SW 1271 (cell line): ENCODE measurements at places on chromosomes 5 and 9.

GRCh38 chr5:174309131-174309795, 263.8 kb downstream of the NSG2 start:
- DNase-seq: no peak

DNA sequence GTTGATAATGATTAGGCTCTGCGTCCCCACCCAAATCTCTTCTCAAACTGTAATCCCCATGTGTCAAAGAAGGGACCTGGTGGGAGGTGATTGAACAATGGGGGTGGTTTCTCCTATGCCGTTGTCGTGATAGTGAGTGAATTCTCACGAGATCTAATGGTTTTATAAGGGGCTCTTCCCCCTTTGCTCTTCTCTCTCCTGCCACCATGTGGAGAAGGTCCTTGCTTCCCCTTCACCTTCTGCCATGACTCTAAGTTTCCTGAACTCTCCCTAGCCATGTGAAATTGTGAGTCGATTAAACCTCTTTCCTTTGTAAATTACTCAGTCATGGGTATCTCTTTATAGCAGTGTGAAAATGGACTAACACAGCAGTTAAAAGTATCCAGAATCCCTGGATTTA, 715.2 kb upstream of the DMAC1 start:
- DNase-seq: no peak

DNA sequence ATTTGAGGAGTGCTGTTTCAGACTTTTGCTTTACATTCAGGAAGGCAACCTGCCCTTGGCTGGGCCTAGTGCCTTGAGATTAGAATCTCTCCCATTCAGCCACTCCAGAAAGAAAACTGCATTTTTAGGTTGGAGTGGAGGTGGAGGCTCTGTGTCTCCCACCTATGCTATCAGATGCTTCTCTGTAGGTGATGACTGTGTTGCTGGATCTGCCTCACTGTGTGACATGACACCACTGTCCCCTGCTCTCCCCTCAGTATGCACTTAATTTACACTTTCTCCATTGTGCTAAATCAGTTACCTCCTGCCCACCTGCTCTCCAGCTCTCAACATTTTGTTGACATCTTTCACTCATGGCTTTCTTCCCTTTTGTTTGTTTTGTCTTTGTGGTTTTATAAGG, 265.8 kb downstream of the TENT4A start:
- no peak for DNase-seq

- no peak for DNase-seq
Observed at GRCh38 chr9:94981723-94982090, 255.2 kb downstream of the AOPEP start.

- no peak for DNase-seq
Observed at GRCh38 chr5:93675460-93676450, 65.6 kb downstream of the POU5F2 start.

GRCh38 chr5:167546270-167546669, 745.2 kb upstream of the WWC1 start:
- DNase-seq: no peak

- DNase-seq: no peak
Observed at GRCh38 chr9:12778389-12778788, 3.6 kb downstream of the LURAP1L start.

DNA sequence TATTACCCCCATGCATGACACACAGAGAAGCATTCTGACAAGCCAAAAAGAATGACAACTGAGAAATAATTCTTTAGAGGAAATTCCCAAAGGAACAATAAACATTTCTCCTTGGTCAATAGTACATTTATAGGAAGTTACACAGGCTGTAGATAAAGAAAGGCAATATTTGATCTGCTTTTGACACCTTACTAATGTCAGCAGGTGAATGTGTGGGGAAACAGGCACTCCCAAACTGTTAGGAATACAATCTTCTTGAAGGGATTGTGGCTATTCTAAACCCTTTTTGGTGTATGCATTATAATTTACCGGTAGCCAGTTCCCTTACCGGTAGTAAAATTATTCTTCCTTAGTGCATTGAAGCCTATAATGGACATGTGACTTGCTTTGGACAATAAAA, 116.1 kb upstream of the FTMT start:
- DNase-seq: no peak

DNA sequence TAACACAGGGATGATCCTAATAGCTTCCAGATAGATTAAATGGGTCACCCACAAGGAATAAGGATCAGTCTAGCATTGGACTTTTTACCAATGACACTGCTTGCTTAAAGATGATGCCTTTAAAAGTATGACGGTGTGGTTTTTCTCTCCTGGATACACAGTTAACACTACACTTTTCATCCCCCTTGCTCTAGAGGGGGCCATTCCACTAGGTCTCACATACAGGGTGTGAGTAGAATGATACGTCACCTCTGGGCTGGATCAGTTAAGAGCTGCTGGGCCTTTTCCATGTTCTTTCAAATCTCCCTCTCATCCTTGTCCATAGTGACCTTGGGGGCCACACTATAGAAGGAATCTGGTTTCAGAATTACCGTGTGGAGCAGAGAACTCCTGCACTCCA, 140.6 kb downstream of the FSTL4 start:
- no peak for DNase-seq

GRCh38 chr5:139711906-139712224, 63.7 kb downstream of the CXXC5 start:
- DNase-seq: no peak

GRCh38 chr9:26439061-26439624, 453.5 kb downstream of the CAAP1 start:
- DNase-seq: no peak

DNA sequence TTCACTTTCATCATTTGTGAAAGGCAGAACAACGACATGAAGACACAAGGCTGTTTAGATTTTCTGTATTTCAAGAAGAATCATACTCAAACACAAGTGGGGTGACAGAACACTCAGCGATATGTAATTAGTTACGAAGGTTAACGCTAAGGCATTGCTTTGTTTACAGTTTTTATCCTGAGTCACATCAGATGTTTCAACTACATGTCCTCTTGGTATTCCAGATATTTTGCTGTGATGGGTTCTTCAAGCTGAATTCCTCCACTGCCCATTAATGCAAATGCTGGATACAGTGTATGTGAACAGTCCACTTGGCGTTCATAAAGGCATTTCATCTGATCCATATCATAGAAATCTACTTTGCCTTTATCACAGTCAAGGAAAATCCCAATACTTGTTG, 43.4 kb downstream of the TRIM36 start:
- no peak for DNase-seq

- no peak for DNase-seq
Observed at GRCh38 chr5:155193029-155193428, 179.5 kb downstream of the KIF4B start.

GRCh38 chr5:132659598-132660493, 1.9 kb downstream of the IL13 start:
- DNase-seq: no peak

DNA sequence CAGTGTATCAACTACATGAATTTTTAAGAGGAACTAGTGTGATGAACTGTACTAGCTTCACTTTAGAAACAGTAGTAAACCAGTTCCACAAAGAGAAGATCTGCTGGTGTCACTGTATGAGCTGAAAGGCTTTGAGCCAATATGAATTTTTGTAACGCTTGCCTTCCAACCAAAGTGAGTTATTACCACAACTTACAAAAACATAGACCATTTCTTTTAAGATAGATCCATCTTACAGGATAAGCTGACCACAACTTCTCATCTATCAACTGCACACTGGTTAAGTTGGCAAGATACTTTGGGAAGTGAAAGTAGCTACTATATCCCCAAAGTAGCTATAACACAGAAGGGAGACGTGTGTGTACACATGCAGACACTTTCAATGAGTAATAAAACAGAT, 849.6 kb upstream of the DMAC1 start:
- no peak for DNase-seq

GRCh38 chr9:6818292-6818922, 60.6 kb downstream of the KDM4C start:
- DNase-seq: no peak

GRCh38 chr9:72943844-72944462, 8.9 kb downstream of the ALDH1A1 start:
- no peak for DNase-seq

GRCh38 chr5:151146061-151146460, 11.5 kb downstream of the ANXA6 start:
- DNase-seq: no peak

- peak; percentile 48 for DNase-seq
Observed at GRCh38 chr5:57494104-57495098, 11.8 kb upstream of the ACTBL2 start.

- no peak for DNase-seq
Observed at GRCh38 chr5:149898811-149899210, 45.8 kb downstream of the PDE6A start.

DNA sequence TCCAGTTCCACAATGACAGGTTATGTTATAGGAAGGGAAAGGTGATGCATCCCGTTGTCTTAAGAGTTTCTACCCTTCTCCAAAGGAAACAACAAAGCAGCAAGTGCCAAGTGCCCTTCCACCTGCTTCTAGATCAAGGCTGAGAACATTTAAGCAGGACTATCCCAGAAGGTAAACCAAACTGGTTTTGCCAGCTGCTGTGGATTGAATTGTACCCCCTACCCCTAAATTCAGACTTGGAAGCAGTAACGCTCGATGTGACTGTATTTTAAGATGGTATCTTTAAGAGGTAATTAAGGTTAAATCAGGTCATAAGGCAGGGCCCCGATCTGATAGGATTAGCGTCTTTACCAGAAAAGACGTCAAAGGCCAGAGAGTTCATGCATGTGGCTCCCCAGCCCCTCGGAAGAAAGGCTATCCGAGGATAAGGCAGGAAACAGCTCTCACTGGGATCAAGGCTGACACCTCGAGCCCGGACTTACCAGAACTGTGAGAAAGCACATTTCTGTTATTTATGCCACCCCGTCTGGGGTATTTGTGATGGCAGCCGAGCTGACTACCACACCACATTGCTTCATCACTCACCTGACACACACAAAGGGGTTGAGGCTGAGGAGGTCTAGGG, 179.1 kb upstream of the RAI14 start:
- no peak for DNase-seq

DNA sequence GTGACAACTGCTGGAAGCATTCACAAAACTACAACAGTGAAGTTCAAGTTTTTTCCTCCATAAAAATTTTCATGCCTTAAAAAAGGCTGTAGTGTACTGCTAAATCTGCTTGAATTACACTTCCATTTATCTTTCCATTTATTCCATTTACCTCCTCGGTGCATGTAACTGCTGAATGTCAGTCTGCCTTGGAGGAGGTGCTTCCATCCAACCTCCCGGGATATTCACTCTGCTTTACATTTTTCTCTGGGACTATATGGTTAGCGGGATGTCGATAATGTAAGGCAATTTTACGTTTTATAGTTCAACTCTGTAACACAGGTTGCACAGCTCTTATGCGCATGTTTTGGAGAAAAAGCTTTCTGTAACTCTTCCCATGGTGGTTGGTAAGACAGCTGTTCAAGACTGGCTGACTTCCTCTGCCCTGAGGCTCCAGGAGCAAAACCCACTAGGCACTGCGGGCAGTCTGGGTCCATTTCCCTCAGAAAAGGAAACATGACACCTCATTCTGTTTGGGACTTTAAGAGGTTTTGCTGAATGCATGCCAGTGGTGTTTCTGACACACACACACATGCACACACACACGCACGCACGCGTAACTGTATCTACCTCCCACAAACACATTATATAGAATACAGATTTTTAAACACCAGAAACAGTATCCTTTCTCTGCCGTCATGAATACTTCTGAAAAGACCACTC, 66.1 kb downstream of the SPTLC1 start:
- no peak for DNase-seq

DNA sequence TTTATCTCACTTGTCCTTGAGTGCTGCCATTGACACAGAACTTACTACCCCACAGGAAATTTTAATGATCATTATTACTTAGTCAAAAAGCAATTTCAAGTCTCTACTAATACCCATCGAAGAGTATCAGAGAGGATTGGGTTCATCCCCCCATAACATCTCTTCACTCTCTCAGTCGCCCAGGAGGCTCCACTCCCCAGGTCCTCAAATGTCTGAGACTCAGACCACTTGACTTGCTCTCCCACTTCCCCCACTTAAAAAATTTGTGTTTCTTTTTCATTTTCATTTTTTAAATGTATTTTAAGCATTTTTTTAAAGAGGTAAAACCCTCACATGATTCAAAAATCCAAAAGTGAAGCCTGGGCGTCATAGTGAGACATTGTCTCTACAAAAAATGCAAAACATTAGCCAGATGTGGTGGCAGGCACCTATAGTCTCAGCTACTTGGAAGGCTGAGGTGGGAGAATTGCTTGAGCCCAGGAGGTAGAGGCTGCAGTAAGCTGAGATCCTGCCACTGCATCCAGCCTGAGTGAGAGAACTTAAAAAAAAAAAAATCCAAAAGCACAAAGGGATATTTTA, 56.8 kb upstream of the TRAF1 start:
- DNase-seq: no peak

- peak; percentile 73 for DNase-seq
Observed at GRCh38 chr5:10018201-10019069, 231.3 kb downstream of the ATPSCKMT start.

DNA sequence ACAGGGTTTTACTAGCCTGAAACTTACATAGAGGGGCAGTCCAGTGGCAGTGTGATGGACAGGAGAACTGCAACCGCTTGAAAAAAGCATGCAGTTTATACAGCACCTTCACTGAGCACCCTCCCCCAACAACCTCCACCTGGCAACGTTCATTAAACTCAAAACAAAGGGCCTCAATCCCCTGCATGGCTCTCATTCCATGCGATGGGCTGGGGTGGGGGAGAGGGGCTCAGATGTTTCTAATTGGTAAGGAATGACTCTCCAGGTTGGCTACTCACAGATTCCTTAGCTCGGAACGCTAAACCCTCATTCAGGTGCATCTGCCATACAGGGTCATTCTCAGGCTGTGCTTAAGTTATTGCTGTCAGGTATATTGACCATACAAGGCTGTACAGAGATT, 80.9 kb upstream of the ITGA1 start:
- DNase-seq: no peak
